Left renal cortex interstitium (tissue), 4 donors: ENCODE measurements at places on chromosomes 5 and 9. TPM values are rescaled to one million over a fixed set of nuclear protein-coding genes. Genes with fewer than 3 reads are reported as not detected.

The RCL1 gene
- 20.0 TPM for polyA plus RNA-seq

The ADCY2 gene
- polyA plus RNA-seq = 5.2 TPM

The DNM1 gene
- polyA plus RNA-seq = 216 TPM

The TSPAN17 gene
- polyA plus RNA-seq = 29.2 TPM

The NR2F1-AS1 gene
- 58.2 TPM for polyA plus RNA-seq

The C9orf50 gene
- 0.64 TPM for polyA plus RNA-seq
